ENCODE measurements at places on chromosomes 6 and 20.

GRCh38 chr6:18324706-18325042, 60.3 kb upstream of the DEK start:
- DNase-seq, result no peak

DNA sequence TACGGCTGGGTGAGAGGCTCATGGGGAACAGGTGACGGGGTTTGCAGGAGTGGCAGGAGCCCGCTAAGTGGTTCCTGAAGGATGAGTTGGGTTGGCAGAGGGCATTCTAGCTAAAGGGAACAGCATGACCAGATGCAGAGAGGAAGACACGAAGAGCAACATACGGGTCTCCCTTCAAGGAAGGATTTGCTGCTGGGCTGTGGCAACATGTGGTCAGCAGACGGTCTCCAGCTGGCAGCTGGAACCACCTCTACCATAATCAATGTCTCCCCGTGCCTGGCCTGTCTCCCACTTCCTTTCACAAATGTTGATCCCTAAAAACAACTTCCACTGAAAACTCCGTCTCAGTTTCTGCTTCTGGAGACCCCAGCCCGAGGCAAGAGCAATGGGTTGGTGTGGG, 80.6 kb upstream of the SULF2 start:
- DNase-seq, result no peak

DNA sequence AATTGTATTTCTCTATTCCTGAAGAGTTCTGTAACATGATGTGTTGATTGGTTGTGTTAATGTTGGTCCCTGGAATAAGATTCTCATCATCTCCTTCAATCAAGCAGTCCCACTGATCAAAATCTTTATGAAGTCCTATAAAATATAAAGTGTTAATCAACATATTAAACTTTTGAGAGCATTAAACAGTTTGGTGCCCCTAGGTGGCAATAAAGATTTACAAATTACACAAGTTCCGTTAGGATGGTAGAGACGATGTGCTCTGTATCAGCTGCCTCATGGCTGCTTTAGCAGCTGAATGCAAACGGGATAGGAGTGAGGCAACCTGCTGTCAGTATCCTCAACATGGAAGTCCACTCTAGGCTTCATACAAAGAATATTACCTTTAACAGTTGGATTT, 16.9 kb downstream of the TDRD6 start:
- peak; percentile 57 for DNase-seq

- peak; percentile 25 for DNase-seq
Observed at GRCh38 chr6:2744209-2744771, 6.4 kb downstream of the MYLK4 start.

DNA sequence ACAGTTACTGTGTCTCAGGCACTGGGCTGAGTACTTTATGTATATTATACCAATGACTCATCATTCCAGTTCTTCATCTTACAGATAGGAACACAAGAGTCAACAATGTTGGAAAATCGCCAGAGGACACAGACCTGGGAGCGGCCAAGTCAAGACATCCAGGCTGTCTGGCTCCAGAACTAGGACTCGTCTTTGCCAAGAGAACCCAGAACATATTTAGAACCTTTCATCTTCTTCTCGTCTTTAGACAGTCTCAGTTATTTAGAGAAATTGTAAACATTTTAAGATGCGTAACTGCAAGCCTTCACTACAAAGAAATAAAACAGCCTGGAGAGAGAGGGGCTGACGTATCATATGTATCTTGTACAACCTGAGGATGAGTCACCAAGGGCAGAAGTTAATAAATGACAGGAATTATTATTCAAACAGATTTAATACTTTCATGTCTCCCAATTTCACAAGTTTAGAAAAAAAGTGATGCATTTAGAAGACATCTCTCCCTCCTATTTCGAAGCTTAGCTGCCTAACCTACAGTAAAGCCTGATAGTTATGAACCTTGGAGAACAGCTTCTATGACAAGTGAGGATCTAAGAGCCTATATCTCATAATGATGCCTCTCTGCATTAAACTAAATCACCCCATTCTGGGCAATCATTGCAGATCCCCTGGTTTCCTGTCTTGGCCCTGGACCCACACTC, 43.4 kb downstream of the SLC22A3 start:
- no peak for DNase-seq

GRCh38 chr6:39007575-39007974, 41.0 kb upstream of the GLP1R start:
- no peak for DNase-seq

- DNase-seq, result no peak
Observed at GRCh38 chr6:100671740-100672139, 207.0 kb upstream of the SIM1 start.

DNA sequence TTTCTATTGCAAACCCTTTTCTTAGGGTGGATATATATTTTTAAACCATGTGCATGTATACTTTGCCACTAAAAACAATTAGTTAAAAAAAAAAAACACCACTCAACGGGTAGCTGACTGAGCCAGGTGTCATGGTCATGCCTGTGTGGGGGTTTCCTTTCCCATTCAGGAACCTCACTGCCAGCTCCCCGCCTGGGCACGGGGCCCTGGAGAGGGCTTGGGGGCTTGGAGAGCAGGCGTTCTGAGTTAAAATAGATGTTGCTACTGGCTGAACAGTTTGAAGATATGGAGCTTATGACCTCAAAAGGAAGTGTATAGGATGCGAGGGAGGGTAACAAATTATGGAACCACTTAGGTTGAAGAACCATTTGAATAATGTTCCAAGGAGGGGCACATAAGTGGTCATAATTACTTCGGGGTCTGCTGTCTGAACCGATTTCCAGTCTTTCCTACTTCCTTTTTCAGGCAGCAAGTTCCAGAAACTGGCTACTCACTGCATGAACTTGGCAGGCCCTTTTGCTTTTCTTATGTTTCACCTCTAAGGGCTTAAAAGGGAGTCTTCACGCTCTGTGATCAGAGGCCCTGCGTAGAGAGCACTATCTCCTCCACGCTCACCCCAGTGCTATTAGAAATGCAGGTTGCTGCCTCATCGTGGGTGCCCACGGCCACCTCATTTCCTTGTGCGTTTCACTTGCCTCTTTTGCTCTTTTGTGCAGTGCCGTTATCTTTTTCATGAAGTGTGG, 9.9 kb downstream of the STX16 start:
- DNase-seq, result no peak

DNA sequence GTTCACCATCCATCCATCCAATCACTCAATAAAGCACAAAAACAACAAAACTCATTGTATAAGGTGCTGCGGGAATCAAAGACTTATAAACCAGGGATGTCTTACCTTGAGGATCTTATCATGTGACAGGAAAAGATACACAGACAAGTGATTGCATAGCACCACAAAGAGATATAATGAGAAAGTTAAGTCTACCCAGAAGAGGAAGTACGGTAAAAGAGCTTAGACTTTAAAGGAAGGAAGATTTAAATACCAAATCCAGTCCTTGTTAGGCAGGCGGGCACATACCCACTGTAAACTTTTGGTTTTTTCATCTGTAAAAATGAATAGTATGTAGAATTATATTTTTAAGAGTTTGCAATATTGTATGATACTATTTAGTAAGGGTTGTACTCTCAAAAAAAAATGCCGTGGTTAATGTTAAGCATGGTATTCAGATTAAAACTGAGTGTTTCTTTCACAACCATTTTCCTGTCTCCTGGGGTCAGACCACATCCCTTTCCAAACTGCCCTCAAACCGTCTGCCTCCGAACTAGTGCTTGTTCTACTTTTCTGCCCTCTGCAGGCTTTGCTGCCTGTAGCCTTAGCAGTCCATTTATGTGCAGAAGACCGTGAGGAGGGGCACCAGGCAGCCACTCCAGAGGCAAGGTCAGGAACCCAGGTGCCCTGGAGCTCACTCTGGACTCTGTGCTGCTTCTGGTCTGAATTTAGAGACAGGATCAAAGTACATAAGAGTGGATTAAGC, 179.5 kb upstream of the SYNDIG1 start:
- DNase-seq, result no peak

GRCh38 chr20:19571996-19572395, 186.1 kb upstream of the RIN2 start:
- DNase-seq, result no peak

DNA sequence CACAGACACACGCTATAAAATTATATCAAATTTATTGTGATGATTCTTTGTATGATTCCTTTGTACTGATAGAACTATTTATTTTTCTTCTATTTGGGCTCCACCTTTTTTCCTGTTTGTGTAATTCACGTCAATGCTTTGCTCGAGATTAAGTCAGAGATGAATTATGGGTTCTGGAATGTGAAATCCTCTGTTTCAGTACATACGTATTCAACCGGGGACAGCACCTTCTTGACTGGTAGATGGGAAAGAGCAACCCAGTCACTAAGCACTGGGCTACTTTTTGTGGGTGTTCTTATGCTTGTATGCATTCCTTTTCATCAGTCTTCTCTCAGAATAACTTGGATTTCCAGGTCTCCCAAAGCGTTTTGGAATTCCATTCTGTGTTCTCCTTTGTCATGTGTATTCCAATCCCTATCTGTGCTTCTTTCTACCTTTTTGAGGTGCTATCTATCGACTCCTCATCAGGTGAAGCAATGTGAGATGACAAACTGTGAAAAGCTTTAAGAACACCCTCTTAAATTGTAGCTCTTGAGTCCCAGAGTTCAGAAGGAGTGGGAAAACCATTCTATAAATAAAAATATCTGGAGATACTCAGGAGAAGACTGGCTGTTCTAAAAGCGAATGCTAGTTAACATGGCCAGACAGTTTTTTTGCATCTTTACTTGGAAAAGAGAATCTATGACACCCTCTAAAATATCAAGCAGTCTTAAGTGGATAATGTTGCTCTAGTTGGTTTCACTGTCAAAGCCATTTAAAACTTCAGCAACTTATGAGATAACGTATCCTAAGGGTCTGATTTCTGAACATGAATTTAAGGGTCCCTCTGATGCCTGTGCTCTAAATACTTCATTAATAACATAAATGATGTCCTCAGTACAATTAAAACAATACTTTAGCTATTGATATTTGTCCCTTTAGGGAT, 197.7 kb upstream of the PREP start:
- DNase-seq, result no peak

GRCh38 chr6:18243302-18243893, 20.9 kb downstream of the DEK start:
- DNase-seq, result no peak

GRCh38 chr6:167746975-167747374, 79.7 kb upstream of the AFDN start:
- no peak for DNase-seq

Data from myocyte (in vitro differentiated cells).